Caudate nucleus (tissue), 63 donors: ENCODE measurements at places on chromosomes 16 and 17.
A peak's percentile ranks its signal among the peaks of the same experiment; 100 is the strongest.

DNA sequence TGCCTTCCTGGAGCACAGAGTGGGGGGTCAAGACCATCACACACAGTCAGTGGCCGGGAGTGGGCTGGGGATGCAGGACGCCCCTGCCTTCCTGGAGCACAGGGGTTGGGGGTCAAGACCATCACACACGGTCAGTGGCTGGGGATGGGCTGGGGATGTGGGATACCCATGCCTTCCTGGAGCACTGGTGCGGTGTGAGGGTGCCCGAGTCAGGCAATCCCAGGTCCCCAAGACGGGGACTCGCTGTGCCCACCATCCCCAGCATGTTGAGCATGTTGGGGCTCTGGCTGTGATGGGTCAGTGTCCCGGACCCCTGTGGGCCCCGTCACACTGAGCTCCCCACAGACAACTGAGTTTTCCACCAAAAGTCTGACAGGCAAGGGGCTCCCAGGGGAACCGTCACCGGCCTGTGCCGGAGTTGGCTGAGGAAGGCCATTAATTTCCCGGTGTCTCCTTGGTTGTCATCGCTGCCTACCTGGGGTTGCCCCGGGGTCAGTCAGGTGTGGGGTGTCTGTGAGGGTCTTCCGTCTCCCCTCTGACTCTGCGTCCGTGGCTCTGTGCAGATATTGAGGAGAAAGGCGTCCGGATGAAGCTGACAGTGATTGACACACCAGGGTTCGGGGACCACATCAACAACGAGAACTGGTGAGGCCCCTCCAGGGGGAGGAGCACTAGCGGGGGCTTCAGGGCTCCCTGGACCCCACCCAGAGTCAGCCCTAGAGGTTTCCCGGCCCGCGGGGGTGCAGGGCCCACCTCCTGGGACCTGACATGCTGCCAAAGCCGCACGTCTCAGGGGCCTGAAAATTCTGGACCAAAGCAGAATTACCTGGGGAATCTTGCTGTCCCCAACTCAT, 347.1 kb downstream of the SEC14L1 start:
- no peak for DNase-seq

- no peak for DNase-seq
These were observed 2.7 kb downstream of the GDPD3 start for GRCh38 chr16:30110661-30111060.

DNA sequence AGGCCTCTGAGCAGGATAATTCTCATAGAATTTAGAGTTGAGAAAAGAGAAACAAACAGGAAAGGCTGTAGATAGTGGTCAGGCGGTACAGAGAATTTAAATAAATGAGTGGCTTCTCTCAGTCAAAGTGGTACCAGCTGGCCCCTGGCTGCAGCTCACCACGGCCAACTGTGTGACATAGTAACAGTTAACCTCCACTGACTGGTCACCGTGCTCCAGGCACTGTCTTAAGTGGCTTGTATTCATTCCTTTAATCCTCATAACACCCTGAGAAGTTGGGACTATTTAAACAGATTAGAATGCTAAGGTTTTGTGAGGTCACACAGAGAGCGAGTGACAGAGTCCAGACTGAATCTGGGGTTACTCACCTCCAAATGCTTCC, 108.9 kb downstream of the GNAO1 start:
- no peak for DNase-seq

GRCh38 chr17:45770632-45771270, 13.4 kb upstream of the CRHR1 start:
- DNase-seq = no peak

DNA sequence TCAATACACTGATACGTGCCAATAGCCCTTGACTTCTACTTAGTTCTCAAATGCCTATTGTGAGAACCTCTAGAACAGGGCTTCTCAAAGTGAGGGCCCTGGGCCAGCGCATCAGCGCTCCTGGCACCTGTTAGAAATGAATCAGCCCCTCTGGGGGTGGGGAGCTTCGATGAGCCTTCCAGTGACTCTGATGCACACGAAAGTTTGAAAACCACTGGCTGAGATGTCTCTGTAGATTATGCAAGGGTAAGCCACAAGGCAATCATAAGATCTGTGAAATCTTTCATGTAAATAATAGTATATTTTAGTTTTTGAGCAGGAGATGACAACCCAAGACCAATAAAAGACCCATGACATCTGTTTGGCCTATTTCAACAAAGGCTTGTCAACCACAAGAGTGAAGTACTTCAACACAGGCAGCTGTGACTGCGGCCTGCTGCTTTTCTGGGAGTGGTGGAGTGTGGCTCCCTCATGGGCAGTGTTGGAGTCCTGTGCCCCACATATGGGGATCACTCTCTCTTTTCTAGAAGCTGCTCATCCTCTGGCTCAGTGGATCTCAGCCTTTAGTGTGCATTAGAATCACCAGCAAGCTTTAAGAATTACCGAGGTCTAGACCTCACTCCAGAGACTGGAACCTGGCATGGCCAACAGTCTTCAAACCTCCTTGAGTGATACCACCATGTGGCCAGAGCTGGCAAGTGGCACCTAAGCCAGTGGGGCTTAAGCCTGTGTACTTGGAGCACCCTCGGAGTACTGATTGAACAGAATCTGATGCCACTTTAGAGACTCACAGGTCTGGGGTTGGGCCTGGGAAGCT, 5.8 kb downstream of the MTHFSD start:
- DNase-seq = no peak

DNA sequence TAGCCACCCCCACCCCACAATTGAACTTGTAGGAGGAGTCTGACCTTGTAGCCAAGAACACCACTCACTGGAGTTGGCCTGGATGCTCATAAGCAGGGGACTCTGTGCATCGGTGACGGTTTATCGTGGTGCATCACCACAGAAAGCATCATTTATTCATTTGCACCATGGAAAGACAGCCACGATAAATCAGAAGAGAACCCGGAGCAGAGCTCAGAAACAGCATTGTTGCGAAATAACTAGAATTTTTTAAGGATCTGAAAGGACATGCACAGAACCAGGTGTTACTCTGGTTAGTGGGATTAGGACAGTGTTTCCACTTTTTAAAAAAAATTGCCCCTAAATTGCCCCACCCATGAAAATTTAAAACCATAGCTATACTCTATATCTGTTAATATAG, 44.4 kb upstream of the IRX6 start:
- DNase-seq = no peak

DNA sequence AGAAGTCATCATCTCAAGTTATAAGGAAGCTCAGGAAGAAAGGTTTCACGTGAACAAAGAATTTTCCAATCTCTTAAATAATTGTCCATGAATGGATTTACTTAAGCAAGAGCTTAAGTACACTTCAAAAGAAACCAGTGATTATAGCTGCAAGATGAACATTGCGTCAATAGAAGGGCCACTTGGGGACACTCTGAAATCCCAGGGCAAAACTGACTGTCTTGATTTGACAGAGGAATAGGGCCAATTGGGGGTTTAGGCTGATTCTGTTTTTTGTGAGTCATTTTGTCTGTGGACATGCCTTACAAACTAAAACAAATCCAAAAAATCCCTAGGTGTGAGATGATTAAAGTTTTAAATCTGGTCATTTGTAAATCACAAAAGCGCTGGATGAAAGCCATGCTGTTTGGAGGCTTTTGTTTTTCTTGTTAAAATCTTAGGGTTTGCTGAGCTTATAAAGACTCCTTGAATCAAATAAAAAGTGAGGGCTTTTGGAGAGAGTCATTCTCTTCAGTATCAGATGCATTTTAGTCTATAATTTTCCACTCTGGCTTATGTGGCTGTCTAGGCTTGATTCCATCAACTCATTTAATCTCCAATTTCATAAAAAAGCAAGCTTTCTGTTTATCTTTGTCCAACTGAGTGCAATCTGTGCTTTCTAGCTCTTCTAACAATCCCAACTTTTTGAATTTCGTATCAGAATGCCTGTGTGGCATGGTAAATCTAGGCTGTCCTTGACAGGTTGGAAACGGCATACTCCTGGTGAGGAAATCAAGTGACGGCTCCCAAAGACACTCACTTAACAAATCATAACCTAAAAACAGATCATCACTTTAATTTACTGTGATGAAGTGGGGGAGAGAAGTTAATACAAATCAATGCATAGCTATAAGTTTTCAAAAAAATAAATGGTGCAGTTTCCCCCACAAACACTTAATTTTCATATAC, 98.2 kb upstream of the SOX9 start:
- DNase-seq = no peak

DNA sequence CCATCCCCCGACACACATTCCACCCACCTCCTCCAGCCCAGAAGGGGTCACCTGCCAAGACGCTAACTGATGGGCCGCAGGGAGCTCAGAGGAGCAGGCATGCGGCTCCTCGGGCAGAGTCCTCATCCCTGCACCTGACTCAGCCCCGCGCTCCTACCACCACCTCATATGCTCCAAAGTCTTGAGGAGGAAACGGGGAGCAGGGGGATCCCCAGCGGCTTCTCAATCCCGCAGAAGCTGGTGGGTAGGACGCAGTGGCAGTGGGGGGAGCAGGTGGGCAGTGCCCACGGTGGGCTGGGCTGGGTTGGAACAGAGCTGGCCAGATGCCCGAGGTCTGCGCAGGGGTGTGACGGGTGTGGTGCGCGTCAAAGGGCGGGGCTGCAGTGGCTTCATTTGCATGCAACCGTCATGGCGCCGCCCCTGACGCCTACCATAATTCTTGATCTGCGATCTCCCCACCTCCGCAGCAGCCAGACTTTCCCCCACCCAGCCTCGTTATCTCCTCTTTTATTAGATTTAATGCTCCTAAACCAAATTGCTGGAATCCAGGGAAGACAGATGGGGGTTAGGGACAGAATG, 39.0 kb upstream of the EMP2 start:
- DNase-seq = peak; percentile 45
